G401 (cell line): ENCODE measurements at places on chromosomes 2 and 18. TPM values are rescaled to one million over a fixed set of nuclear protein-coding genes. Genes with fewer than 3 reads are reported as not detected.

DNA sequence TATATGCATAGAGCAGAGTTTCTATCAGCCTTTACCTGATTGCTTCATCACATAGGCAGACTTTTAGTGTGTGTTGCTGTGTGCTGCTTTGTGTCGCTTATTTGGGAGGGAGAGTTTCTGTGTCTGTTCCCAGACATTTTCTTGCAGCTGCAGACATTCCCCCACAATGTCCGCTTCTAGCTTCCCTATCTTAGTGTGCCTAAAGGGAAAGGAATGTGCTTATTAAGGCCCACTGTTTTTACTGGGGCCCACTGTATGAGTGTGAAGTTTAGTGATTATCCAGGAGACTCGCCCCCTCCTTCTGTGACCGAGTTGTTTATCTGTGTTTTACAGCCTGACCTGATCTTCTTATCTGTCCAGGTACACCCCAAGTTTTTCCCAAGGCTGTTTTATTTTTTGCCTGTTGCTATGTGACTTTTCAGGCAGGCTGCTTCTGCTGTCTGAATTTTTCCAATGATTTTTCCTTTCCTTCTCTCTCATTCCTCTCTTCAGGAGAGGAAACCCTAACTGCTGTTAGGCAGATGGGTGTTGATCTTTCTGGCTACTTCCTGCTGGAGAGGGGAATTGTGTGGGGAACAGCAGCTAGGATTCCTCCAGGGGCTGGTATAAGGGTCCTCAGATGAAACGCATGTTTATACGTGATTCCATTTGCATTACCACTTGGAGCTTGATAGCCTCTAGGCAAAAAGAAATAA, 47.6 kb downstream of the STK17B start:
- no peak for DNase-seq

The FHOD3 gene
- 0.03 TPM in 1 of 2 replicates, not detected in the other for total RNA-seq

The CHRNG gene
- not detected in 2 replicates for total RNA-seq

The DNPEP gene
- total RNA-seq, result 65.8 and 67.4 TPM in 2 replicates

The NAT8 gene
- total RNA-seq, result not detected in 2 replicates

The SFTPB gene
- total RNA-seq, result not detected in 2 replicates
